NCI-H1105 (cell line): ENCODE measurements at places on chromosomes 7 and 10.
A peak's percentile ranks its signal among the peaks of the same experiment; 100 is the strongest.

DNA sequence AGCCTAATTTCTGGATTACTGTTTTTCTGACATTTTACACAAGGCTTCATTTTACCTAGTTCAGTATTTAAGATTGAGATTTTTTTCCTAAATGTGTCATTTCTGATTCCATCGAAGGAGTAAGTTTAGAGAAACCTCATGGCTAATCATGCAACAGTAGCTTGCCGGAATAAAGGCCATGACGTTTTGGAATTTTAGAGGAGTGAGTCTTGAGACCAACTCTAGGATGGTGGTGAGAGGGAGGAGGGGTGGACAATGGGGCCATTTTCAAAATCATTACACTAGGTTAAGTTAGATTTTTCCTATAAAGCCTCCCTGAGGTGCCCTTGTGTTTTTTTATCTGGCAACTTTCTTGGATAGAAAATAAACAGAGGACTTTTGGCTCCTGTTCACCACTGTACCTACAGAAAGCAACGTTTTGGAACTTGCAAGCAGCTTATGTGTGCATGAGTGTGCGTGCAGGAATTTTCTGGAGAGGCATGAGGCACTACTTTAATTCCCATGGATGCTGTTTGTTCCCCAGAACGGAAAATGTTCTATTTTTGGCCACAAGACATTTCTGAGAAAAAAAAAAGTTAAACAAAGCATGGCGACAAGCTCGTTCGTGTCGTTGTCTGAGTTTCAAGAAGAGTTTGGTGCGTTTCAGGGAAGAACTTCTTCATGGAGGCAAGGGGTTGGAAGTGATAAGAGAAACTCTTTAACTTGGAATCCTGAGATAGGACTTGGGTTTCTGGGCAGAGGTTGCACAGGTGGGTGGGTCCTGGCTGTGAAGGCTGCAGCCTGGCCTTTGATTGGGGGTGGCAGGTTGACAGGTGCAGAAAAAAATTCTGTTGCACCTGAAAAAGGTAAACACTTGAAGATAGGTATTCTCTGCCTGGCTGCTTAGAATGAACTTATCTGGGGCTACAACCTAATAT is 178.1 kb downstream of the PTEN start:
- DNase-seq: no peak

GRCh38 chr7:67947646-67948045 is 951.0 kb downstream of the TYW1 start:
- DNase-seq: no peak

DNA sequence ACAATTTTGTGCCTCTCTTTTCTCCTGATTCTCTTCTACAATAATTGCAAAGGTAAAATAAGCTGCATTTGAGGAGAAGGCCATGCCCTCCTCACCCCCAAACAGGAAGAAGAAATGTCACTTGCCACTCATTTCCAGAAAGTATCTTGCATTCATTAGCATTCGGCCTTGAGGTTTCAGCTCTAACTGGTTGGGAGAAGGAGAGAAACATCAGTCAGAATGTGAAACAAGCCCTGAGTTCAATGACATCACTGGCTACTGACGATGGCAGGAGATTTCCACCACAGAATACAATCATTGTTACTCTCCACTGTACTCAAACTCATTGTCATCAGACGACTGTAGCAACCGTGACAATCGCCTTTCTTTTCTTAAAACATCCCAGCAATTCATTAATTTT is 72.8 kb downstream of the PRKCQ start:
- no peak for DNase-seq

DNA sequence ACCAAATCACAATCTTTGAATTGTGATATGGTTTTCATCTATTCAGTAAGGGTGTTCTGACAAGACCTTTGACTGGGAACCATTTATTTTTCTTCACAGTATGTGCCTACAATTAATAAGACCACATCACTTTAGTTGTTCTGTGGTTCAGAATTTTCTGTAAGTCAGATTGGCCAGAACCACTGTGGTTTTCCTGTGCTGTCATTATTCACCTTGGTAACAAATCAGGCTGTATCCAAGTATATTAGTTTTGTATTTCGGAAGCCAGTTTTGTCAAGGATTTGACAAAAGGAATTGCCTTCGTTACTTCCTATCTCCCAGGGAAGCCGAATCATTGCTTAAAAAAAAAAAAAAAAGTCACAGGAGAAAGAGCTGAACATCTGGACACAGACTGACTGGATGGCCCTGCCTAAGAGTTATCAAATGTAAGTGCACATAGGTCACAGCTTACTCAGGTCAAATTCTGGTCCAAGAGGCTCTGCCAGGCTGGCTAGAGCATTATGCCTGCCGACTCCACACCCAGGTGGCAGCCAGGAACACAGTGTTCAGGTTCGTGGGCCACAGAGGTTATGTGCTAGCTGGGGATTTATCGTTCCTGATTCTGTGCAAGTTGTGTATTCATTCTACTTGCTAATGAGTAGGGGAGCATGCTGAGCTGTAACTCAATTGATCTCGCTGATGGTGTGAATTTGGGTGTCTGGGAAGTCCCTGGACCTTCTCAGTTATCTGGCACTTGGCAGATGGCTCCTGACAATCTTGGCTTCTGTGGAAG is 175.3 kb downstream of the JAZF1 start:
- no peak for DNase-seq

DNA sequence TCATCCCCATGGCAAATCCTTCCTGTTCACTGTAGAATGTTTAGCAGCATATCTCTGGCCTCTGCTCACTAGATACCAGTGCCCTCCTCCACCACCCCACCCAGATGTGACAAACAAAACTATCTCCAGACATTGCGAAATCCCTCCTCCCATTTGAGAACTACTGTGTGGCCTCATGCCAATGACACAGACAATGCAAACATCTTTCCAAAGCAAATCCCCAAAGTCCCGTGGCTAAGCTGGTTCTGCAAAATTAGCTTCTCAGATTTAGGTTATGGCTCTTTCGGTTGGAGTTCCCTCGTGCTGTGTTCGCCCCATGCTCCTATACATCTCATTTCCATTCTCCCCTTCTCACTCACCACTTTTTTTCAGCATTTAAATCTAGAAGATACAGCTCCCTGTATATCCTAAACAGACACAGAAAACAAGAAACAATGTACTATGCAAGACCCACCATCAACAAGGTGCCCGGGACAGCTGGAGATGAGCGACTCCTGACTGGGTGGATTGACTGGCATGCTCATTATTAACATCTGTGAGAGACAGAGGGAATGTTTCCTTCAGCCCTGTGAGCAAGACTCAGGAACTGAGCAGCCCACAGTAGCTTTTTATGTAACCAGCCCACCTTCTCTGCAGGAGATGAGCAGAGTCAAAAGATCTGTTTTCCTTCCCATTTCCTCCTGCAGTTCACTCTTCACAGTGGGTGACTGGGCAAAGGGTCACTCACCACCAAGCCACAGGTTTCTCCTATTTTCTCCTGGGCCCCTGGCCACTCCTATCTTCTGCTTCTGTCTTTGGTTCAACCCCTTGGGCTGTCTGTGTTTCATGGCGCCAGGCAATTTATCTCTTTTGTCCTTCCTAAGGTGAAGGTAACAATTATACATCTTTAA is 225.7 kb upstream of the AOAH start:
- DNase-seq: no peak

DNA sequence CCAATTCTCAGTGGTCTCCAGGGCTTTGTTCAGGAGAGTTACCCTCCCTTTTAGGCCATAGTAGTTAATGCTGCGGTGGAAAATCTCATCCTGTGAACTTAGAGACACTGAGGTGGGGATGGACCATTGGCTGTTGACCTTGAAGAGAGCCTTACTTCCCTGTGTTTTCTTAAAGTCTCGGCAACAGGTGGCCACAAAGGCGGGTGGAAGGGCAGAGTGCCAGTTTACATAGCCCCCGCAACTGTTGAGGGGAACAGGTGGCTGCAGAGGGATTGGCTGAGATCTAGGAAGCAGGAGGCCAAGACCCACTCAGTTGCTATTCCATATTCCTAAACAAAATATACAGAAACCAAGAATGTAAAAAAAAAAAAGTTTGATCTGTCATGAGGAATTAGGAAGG is 160.6 kb downstream of the ST7 start:
- DNase-seq: no peak

GRCh38 chr10:6035931-6036575 is 26.1 kb downstream of the IL2RA start:
- no peak for DNase-seq

DNA sequence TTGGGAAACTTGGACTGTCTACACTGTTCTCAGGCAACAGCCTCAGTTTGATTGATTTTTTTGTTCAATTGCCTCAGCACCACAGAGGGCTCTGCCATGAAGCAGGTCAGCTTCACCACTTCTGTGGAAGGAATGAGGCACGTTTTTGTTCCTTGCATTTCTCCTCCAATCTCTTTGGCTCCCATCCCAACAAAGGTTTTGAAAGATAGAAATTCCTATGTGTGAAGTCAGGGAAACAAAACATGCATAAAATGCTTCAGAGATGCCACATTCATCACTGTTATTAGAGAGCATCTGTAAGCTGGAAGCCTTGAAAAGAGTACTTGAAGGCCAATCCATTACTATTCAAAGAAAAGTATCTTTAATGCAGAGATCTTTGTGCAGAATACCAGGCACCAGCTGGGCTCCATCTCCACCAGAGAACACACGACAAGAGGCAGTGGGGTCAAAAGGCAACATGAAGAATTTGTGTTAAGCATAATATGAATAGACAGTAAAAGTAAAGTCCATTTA is 249.1 kb upstream of the LYZL1 start:
- DNase-seq: no peak

DNA sequence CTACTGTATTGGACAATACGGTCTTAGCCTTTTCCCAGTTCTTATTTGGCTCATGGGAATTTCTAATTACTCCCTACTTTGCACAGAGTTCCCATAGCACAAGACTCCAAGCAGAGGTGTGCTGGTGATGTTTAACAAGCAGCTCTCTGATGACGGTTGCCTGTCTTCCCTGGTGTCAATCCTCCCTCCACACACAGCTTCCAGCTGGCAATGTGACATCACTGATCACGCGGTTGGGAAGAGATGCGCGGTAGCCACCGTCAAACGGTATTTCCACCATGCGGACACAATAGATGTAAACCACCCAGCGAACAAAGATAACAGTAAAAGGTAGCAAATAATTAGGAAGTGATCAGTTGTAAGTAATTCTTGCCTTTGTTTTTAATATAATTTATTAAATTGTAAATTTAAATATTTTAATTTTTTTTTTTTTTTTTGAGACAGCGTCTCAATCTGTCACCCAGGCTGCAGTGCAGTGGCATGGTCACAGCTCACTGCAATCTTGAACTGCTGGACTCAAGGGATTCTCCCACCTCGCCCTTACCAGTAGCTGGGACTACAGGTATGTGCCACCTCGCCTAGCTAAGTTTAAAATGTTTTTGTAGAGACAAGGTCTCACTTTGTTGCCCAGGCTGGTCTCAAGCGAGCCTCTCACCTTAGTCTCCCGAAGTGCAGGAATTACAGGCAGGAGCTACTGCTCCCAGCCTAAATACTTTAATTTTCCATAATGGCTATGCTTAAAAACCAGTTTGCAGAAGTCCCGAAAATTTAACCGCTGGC is 36.3 kb upstream of the IL15RA start:
- DNase-seq: no peak

- no peak for DNase-seq
These were observed 38.1 kb downstream of the FOXK1 start for GRCh38 chr7:4720225-4720624.

GRCh38 chr7:91082038-91082437 is 182.2 kb upstream of the FZD1 start:
- DNase-seq: no peak

DNA sequence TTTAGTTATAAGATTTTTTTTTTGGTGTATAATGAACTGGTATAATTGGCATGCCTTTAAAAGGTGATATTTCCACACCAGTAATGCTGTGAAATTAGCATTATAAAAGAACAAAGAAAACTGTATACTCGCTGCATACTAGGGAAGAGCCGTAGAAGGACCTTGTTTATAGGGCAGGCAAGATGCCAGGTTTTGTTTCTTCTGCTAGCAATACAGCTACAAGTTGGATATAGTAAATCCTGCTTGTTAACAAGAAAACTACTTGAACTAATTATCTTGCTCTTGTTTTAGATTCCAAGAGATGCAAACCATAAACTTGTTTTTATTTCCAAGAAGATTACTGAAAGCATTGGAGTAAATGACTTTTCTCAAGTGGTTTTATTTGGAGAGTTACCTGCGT is 1.9 kb downstream of the DNAH11 start:
- DNase-seq: peak; percentile 66

DNA sequence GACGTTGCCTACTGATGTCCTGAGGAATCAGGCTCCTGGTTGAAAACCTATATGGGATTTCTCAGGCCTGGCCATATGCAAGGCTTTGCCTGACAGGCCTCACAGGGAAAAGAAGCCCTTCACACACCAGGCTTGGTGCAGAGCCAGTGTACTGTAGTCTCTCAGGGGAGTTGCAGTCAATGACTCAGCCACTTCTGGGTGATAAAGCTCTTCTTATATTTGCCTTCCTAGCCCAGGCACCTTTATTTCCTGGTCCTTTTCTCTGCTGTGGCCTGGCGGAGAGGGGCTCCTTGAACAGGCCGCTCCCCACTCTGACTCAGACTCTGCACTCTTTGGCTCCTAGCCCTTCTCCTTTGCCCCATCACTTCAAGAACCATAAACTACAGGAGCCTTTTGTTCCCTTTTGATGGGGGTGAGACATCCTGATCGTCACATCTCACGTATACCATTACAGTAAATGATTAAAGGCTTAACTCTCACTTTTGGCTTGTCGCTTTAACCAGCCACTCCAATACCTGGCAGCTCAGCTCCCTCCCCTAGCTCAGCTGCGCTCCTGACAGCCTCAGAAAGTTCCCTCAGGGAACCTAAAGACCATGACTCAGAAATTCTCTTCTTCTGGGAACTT is 33.5 kb downstream of the DPY19L1 start:
- no peak for DNase-seq

- DNase-seq: no peak
These were observed 11.6 kb downstream of the C10orf90 start for GRCh38 chr10:126658928-126659327.

DNA sequence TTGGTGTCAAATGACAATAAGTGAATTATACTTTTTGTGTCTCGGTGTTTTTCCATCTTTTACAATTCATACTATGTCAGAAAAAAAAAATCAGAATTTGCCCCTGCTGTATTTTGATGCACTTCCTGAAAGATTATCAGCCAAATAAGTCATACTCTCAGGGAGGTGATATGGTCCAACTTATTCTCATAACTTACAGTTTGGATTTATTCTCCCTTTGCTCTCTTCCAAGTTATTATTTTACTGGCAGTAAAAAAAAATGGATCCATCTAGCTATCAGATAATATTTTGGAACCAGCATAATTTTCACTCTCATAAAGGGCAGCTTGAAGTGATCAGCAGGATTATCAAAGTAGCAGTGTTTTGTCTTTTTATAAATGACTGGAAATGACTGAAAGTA is 337.1 kb downstream of the BMPER start:
- no peak for DNase-seq

DNA sequence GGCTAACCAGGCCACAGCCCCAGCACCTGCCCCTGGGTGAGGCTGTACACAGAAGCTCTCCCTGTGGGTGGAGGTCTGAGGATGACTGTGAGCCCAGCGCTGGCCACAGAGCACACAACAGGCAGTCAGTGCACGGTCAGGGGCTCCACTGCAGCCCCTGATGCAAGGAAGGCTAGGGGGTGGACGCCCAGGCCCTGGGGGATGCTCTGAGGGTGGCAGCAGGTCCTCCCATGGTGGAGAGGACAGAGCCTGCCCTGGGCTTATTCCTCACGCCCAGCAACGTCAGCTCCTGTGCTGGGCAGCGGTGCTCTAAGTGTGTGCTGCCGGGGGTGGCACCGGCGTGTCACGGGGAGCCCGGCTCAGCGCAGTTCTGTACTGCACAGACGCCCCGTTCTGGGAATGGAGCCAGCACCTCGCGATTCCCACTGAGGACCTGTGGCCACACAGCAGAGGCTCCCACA is 223.2 kb downstream of the MAD1L1 start:
- DNase-seq: no peak
